ENCODE measurements at places on chromosomes 4 and X.
A peak's percentile ranks its signal among the peaks of the same experiment; 100 is the strongest.

- DNase-seq: no peak
These were observed 43.4 kb downstream of the ING2 start for GRCh38 chr4:183548306-183548705.

GRCh38 chr4:169341490-169341889 is 70.7 kb upstream of the SH3RF1 start:
- DNase-seq: no peak

DNA sequence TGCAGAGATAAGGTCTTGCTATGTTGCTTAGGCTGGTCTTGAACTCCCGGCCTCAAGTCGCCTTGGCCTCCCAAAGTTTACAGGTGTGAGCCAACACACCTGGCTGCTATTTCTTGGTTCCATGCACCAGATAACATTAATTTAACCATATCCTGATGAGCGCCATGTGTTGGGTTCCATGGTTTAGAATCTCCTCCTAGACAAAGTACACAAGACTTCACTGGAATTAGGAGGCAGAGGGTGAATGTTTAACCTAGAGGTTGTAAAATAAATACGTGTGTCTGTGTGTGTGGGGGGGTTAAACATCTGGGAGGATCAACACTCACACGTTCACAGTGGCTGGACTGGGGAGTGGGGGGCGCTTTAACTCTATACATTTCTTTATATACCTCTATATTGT is 32.4 kb upstream of the SORCS2 start:
- DNase-seq: no peak

DNA sequence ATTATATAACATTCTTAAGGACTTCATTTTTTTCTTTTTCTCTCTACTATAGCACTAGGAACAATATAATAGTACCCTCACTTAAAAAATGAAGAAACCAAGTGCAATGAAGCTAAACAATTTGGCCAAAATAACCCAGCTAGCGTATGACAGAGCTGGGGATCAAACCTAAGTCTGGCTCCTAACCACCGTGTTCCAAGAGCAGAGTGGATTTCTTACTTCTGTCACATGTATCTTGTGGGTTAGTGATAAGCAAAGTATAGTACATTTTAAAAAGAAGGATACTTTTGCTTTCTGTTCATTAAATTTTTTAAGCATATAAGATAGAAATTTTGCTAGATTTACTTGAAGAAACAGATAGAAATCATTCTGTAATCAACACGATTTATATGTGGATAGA is 11.5 kb downstream of the LIMCH1 start:
- no peak for DNase-seq

- no peak for DNase-seq
These were observed 325.5 kb downstream of the BCOR start for GRCh38 chrX:39772057-39772832.

- no peak for DNase-seq
These were observed 23.2 kb downstream of the RELL1 start for GRCh38 chr4:37662861-37663390.

- DNase-seq: no peak
These were observed 153.0 kb downstream of the TENT5D start for GRCh38 chrX:80573275-80573674.

- DNase-seq: no peak
These were observed 22.1 kb upstream of the NDNF start for GRCh38 chr4:121094297-121094966.

DNA sequence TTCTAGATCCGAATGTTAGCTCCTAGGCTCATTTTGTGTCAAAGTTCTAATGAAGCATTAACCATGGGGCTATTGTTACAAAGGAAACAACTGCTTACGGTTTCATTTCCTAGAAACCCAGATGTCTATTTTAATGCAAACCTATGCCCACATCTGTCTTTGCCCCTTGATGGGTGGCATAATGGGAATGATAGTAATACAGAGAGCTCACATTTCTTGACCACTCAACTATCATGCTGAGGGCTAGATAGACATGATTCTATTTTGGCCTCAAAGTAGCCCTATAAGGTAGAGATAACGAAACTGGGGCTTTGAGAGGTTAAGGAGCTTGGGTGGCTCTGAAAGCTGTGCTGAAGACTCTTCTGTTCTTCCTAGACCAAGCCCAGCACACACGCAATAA is 1.9 kb downstream of the TLR7 start:
- DNase-seq: no peak

DNA sequence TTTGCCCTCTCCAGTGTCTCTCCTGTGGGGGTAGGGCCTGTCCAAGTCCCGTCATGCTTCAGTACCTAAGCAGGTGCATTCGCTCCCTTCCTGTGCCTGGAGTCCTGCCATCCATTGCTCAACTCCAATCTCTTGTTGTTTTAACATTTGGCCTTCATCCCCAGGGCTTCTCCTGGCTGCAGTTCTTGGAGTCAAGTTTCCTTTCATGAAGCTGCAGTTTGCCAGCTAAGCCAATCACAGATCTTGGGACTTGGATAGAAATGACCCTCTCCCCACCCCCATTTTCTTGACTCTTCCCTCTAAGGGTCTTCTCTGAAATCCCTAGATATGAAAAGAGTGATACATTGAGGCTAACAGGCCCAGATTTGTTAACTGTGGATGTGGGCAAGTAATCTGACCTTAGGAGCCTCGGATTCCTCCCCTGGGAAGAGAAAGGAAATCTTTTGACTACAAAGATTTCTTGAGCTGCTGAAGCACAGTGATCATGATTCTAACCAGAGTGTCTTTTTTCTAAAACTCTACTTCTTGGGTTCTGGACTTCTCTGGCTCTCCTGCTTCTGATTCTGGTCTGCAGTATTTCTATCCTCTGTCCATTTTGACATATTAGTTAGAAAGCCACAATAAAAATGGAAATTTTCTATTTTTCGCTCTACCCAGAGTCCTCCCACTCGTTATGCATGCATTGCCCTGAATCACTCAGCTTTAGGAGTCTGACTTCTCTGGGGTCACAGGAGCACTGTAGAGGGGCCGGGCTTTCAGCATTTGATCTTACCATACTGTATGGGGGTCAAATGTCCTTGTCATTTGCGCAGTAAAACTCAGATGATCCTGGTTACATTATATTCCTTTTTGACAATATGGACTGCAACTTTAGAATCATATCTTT is 61.0 kb downstream of the CHRNA9 start:
- DNase-seq: no peak

- DNase-seq: no peak
These were observed 134.1 kb downstream of the CEP135 start for GRCh38 chr4:56082829-56083228.

DNA sequence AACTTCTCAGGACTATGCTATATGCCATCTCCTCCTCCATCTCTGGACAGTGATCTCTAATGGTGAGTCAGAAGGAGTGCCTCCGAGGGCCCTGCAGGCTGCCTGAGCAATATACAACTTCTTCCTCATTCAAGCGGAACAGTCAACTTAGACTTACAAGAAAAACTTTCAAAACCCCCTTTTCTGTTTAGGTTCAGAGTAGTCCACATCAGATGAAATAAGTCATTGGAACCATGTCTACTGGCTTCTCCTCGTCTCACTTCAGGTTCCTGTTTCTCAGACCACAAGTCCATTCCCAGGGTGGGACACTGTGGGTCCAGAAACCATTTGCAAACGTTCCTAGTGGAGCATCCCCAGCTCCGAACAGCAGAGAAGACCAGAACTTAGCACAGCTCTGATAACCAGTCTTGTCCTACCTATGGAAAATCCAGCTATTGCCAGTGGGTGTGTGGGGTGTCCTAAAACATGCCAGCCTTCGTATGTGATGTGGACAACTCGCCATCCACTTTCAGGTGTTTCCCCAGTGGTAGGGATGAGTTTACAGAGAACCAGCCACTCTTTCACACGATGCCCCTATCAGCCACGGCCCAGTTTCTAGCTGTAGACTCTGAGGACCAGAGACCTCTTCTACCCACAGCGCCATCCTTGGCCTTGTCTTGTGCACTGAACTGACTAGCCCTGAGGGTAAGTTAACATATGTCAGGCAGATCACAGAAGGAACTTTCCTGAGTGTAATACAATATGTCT is 32.7 kb upstream of the NKRF start:
- no peak for DNase-seq

GRCh38 chr4:124530464-124531077 is 182.0 kb downstream of the ANKRD50 start:
- DNase-seq: no peak

DNA sequence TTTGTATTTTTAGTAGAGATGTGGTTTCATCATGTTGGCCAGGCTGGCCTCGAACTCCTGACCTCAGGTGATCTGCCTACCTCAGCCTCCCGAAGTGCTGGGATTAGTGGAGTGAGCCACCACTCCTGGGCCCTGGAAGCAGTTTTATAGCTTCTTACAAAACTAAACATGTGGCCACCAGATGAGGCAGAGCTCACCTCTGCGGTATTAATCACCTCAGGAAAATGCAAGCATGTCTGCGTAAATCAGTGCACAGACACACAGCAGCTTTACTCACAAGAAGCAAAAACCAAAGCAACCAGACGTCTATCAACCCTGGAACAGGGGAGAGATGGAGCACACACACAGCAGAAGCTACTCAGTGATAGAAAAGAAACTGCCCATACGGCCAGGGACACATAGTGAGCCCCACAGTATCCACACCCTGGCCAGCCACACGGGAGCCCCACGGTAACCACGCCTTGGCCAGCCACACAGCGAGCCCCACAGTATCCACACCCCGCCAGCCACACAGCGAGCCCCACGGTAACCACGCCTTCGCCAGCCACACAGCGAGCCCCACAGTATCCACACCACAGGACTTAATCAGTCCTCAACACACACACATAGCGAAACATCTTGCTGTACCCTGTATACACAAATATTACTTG is 30.2 kb downstream of the PPP2R3B start:
- DNase-seq: no peak

DNA sequence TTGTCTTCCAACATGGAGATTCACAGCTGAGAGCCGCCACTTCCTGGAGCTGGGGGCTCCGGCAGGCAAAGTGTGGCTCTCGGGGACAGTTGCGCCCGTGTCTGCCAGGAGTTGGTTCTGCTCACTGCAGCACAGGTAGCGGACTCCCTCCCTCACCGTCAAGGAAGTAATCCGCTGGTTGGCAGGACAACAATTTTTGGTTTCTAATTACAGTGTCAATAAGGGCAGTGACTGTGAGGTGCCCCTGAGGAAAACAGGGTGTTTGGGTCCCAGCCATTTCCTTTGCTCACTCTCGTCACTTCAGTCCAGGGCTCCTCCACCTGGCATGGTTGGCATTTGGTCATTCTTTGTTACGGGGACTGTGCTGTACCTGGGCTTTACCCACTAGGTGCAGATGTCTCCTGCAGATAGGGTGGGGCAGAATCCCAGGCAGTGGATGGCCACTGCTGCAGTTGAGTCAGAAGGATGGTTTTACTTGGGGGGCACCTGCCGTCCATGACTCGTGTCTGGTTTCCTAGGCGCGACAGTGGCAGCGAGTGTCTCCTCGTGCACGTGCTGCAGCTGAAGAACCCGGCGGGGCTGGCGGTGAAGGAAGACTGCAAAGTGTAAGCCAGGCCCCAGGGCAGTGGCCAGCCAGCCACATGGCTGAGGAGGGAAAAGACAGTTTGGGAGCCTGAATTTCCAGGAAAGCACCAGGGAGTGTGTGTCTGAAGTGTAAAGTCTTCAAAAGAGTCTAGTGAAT is 32.1 kb upstream of the CLCN4 start:
- no peak for DNase-seq

- DNase-seq: no peak
These were observed 60.0 kb downstream of the GAB1 start for GRCh38 chr4:143396695-143397094.

- no peak for DNase-seq
These were observed 46.4 kb downstream of the SLC9A6 start for GRCh38 chrX:136031626-136032025.

- DNase-seq: no peak
These were observed 2.0 kb upstream of the USO1 start for GRCh38 chr4:75722417-75722816.

- no peak for DNase-seq
These were observed 165.6 kb upstream of the S100G start for GRCh38 chrX:16484338-16484737.

GRCh38 chr4:145609481-145610427 is 9.4 kb upstream of the MMAA start:
- peak; percentile 64 for DNase-seq

DNA sequence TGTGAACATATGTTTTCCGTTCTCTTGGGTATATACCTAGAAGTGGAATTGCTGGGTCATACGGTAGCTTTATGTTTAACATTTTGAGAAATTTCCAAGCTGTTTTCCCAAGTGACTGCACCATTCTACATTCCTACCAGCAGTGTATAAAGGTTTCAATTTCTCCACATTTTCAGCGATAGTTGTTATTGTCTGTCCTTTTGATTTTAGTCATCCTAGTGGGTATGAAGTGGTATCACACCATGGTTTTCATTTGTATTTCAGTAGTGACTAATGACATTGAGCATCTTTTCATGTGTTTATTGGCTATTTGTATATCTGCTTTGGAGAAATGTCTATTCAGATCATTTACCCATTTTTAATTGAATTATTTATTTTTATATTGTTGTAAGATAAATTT is 2.4 kb downstream of the PPEF1 start:
- no peak for DNase-seq

DNA sequence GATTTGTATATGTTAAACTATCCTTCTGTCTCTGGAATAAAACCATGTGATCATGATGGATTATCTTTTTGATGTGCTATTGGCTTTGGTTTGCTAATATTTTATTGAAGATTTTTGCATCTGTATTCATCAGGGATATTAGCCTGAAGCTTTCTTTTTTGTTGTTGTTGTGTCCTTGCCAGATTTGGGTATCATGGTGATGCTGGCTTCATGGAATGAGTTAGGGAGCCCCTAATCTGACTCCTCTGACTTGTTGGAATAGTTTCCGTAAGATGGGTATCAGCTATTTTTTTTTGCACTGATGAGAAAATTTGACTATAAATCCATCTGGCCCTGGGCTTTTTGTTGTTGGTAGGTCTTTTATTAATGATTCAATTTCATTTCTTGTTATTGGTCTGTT is 45.7 kb downstream of the ATP10D start:
- DNase-seq: no peak

DNA sequence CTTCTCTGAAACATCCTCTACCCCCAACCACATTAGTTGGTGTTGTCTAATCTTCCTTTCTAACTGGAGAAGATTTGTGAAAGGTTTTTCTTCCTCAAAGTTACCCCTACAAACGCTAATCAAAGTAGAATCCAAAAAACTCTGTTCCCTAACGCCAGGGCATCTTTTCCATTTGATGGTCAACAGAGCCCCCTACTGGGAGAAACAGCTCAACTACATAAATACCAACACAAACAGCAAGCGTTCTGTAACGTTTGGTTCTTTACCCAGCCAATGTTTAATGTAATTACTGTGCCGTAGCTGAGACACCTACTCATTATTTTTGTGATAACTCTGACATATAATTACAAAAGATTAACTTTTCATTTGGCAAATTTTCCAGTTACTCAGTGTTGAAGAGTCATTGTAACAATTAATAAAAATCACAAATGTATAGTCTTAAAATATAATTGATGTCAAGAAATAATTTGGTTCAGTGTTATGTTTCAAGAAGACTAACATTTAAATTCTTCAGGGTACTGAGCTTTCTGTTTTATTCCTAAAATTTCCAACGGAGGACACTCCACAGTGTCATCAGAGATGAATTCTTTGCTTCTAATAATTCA is 94.9 kb upstream of the TBC1D9 start:
- DNase-seq: peak; percentile 52
